ENCODE measurements at places on chromosomes 1 and 21.

- DNase-seq: no peak
Measured at GRCh38 chr1:190579552-190580193, 102.0 kb upstream of the BRINP3 start.

DNA sequence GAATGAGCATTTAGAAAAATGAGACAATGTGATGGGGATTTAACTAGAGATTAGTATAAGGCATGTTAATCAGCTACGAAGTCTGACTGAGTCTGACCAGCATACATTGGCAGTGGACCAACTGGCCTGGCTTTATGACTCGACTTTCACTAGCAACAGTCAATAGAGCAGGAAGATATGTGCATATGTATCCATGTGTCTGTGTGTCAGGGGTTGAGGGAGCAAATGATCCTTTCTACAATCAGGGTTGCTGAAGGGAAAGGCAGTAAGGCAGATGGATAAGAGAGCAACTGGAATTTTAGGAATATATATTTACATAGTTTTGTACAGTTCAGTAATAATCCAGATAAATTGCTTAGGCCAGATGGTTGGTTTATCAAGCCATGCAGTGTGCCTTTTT lies 645.6 kb downstream of the PLA2G4A start:
- no peak for DNase-seq

GRCh38 chr1:212915245-212916091 lies 34.9 kb upstream of the VASH2 start:
- DNase-seq: no peak

DNA sequence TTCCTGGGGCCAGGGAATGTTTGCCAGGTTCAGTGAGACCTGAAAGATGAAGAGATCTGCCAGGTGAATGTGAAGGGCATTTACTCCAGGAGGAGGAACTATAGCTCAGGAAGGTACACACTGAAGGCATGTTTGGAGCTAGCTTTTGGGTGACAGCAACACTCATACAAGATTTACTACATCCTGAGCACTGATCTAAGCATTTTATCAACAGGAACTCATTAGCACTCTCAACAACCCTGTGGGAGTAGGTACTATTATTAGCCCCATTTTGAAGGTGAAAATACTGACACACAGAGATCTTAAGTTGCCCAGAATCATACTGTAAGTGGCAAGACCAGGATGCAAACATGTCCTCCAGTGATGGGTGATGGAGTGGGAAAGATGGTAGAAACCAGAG lies 6.7 kb downstream of the GADD45A start:
- no peak for DNase-seq

GRCh38 chr1:84192681-84193080 lies 48.6 kb downstream of the PRKACB start:
- DNase-seq: no peak

DNA sequence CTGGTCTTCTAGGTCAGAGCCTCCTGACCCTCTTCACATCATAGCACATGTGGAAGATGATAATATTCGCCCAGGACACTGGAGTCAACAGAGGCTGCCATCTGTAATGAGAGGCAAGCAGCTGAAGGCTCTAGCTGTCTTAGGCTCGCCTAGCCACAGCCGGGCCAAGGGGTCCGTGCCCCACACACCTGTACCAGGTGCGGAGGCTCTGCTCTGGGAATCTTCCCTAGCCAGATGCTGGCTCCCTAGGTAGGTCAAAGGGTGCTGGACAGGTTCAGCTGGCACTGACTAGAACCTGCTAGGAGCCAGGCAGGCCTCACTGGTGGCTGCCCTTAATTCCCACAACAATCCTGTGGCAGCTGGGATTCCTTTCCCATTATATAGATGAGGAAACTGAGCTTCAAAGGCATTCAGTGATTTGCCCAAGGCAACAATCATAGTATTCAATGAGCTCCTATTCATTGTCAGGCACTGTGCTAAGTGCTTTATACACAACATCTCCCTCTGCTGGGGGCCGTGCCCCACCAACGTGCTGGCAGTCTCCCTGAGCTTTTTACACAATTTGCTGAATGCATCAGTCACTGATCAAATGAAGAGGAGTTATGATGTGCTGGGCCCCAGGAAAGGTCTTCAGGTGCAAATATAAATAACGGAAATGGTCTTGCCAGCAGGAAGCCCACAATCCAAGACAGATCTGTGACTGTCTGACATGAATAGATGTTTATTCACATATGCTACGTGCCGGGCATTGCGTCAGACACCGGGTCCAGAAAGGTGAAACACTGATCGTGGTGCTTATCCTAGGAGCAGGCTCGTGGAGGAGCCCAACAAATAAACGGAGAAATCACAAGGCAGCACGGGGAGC lies 58.0 kb downstream of the DDX20 start:
- DNase-seq: no peak

DNA sequence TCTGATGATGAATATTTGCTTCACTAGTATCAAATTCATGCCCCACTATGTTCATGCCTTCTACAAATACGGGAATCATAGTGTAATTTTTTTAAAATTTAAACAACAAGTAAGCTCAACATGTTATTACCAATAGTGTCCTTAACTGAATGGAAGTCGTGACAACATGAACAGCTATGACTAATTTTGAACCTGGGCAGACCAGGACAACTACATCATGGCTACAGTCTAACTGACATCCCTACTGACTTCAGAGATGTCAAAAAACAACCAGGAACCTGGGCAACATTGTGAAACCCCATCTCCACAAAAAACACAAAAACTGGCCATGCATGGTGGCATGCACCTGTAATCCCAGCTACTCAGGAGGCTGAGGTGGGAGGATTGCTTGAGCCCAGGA lies 33.5 kb upstream of the RAP1A start:
- no peak for DNase-seq

- DNase-seq: no peak
Measured at GRCh38 chr1:156502391-156502893, 1.9 kb upstream of the MEF2D start.

GRCh38 chr1:17798799-17799382 lies 43.8 kb downstream of the ACTL8 start:
- no peak for DNase-seq

- DNase-seq: no peak
Measured at GRCh38 chr1:171052977-171053376, 37.7 kb upstream of the FMO3 start.

GRCh38 chr1:7922301-7922700 lies 18.3 kb downstream of the TNFRSF9 start:
- DNase-seq: no peak

DNA sequence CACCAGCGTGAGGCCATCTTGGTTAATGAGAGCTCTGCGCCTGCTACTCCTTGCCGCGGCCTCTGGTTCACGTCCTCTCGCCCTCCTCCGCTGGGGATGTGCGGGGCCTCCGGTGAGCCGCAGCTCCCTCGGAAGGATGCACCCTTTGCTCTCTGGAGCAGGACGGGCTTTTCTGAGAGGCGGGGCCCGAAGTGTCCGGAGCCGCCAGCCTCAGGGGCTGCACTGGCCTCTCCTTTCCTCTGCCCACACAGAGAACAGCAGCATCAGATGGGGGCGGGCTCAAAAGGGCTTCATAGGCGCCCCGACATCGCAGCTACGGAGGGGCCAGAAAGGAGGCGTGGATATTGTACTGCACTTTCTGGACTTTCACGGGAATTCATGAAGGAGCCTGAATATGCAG lies 284.7 kb downstream of the CAMTA1 start:
- no peak for DNase-seq

GRCh38 chr1:53336146-53336545 lies 8.3 kb upstream of the LRP8 start:
- no peak for DNase-seq

- DNase-seq: no peak
Measured at GRCh38 chr1:87523466-87523865, 194.8 kb downstream of the LMO4 start.

GRCh38 chr1:91501971-91502671 lies 1.5 kb downstream of the CDC7 start:
- DNase-seq: no peak

DNA sequence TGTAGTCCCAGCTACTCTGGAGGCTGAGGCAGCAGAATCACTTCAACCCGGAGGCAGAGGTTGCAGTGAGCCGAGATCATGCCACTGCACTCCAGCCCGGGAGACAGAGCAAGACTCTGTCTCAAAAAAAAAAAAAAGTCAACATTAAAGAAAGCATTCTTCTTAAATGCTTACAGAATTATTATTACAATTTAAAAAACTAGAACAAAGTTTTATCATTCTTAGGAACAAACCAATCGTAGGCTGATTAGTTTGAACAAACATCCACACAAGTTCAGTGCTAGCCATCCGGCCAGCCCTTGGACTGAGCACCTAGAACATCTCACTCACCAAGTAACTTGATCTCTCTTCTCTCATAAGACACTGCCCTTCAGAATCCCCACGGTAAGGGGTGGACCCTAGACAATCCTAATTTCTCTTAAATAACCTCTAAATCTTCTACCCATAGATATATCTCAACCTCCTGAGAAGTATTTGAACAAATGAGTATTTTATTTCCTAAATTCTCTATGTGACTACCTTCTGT lies 16.0 kb downstream of the JAK1 start:
- no peak for DNase-seq

GRCh38 chr1:33902486-33903209 lies 38.8 kb downstream of the HMGB4 start:
- DNase-seq: no peak

DNA sequence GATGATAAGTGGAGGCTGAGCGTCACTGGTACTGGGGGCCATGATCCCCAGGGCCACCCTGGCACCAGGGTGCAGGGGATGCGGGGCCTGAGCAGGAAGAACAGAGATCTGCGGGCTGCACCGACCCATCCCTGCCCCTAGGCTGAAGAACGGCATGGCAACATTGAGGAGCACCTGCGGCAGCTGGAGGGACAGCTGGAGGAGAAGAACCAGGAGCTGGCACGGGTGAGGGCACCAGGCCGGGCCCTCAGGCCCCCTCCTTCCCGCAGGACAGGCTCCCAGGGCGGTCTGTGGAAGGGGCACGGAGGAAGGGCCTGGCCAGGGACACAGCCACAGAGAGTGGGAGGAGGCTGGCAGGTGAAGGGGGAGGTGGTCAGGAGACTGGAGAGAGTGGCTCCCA lies 21.8 kb downstream of the PPFIA4 start:
- no peak for DNase-seq

DNA sequence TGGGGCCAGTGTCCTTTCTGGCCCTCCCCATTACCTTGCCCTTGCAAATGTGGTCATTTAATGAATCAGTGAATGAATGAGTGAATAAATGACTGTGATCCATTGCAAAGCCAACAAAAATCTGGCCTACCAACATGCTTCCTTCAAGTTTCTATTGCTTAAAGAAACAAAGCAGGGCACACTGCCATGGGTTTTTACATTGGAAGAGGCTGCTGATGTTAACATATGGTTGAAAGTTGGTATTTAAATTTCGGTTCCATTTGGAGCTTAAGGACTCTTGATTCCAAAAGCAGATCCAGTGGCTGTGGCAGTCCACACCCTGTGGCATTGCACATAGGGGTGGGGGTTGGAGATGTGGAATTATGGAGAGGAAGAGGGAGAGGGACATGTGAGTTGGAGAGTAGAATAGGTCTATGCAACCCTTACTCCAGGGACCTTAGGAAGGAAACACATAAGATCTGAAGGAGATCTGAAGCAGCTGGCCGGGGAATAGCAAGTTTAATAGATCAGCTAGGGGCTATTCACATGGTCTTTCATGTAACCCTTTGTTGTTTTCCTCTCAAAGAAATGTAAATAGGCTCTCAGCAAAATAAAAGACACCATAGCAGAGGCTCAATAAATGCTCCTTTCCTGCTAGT lies 7.2 kb downstream of the ABCA4 start:
- no peak for DNase-seq

DNA sequence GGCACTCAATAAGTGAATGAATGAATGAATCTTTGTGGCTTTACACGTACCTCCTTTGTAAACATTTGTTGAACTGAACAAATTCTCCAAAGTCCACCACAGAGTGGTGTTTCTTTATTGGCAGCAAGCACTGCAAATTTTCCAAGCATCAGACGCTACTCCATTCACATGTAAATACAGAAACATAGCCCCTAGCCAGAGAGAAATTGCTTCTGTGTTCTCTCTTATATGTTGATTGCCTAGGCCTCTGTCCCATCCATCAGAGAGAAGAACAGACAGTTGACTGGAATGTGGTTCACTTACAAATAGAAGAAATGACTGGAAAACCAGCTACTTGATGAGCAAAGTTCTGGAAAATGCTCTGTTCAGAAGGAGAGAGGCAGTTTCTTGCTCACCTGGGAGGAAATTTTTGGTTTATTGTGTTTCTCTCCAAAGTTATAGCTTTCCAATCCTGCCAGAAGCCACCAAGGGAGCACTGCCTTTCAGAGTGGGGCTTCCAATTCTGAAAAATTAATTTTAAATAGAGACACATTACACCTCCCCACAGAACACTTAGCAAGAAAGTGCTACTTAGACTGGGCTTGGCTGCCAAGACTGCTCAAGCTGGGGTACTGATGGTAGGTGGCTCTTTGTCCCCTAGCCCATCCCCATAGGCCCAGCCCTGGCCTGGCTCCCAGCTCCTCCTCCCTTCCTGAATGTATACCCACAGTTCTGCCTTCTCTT lies 18.1 kb upstream of the KIRREL1 start:
- no peak for DNase-seq

GRCh38 chr1:23537296-23537973 lies 6.4 kb upstream of the E2F2 start:
- no peak for DNase-seq

DNA sequence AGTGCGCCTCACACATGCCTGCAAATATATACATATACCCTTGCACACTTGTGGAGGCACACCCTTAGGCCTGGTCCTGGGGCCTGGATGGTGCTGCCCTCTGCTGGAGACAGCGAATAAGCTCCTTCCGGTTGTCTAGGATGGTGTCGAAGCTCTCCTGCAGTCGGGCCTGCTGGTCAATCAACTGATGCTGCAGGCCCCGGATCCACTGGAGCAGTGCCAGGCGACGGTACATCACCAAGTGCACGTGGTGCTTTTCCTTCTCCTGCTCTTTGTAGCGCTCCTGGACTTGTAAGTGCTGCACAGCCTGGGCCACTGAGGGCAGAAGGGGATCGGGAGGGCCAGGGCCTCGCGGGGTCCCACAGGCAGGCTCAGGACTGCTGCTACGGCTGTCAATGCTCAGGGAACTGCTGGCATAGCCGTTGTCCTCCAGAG lies 3.1 kb downstream of the C1orf216 start:
- peak; percentile 11 for DNase-seq

DNA sequence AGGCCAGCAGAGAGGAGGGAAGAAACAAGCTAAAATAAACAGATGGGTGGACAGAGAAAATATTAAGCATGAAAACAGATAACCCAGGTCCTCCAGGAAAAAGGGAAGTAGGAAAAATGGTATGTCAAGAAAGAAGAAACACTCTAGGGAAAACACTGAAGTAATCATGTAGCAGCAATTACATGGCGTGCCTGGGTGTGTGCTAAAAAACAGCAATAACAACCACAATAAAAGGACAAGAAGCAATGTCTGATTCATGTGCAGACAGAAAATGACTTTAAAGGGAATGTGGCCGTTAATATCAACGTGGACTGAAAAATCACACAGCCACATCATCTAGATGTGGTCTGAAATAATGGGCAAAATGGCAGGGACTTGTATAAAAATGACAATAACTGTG lies 369.7 kb downstream of the PTBP2 start:
- no peak for DNase-seq

DNA sequence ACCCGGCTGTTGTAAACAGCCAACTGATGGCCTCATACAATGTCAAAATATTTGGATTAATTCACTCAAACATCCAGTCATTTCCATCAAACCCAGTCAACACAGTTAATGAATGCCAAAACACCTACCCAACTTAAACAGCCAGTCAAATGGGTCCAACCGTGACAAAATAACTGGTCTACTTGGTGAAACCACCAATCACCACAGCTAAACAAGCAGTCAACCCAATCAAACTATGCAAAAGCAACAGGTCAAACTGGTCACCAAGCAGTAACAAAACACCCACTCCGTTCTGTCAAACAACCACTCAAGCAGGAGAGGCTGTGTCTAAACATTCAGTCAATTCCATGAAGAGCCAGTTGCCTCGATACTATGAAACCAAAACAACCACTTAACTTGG lies 119.2 kb downstream of the FOXD2 start:
- no peak for DNase-seq
